ENCODE measurements at places on chromosomes 12 and 14. TPM values are rescaled to one million over a fixed set of nuclear protein-coding genes. Genes with fewer than 3 reads are reported as not detected.

- DNase-seq: no peak
Observed at GRCh38 chr14:59004012-59004411, 184.5 kb upstream of the DAAM1 start.

GRCh38 chr12:45418520-45418919 is 202.6 kb downstream of the ANO6 start:
- DNase-seq: no peak

DNA sequence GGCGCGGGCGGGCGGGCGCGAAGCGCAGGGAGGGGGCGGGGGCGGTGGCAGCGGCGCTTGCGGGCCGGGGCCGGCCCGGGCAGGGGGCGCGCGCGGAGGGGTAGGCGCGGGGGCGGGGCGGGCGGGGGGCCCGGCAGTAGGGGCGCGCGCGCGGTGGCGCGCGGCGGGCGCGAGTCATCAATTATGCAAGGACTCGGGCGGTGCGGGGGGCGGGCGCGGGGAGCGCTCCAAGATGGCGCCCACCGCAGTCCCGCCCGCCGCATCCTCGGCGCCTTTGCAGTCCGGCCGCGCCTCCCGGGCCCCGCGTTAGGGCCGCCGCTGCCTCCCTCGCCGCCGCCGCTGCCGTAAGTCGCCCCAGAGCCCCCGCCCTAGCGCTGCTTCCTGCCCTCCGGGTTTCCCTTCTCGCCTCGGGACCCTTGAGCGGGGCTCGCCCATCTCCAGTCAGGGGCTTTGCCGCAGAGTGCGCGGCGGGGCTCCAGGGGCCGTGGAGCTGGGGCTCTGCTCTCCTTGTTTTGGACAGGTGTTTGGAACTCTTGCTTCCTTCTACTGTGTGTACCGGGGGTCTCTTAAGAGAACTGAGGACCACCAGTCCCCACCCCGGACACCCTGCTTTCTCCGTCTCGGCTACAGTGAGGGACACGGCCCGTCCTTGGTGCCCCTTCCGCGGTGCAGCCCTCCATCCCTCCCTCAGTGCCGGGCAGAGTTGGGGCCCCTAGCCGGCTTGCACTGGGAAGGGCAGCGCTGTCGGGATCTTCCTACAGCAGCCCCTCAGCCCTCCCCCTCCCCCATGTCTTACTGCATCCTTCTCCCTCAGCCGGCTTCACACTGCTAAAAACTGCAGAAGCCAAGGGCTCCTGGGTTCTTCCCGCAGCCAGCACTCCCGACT is at the start of gene SCN8A:
Gene SCN8A, plus strand, starts transcription at position 218 of the 886 bp plus-strand sequence. CDS start 71,585 bp downstream, outside the sequence.
- no peak for DNase-seq

GRCh38 chr12:2236506-2237294 is 183.9 kb downstream of the CACNA1C start:
- no peak for DNase-seq

LBHD2 gene
- total RNA-seq: not detected

Measured in gastrocnemius medialis (tissue), 4 donors.